NCI-H460 (cell line): ENCODE measurements at places on chromosomes 2 and 18.

DNA sequence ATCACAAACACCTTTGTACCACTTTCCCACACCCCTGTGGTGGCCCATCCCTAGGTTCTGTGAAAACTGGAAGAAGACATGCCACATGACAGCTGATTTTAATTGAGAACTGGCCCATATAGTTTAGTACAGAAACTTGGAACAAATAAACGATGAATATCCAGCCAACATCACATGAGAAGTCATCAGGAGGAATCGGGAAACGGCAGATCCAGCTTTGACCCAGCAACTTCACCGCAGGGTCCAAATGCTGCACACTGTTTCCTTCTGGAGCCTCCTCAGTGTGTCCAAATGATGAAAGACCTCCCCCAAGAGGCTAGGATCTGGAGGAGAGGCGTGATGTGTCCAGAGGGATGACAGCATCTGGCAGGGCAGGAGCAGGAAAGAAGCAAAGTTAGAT is 75.5 kb downstream of the COPS8 start:
- DNase-seq: no peak

- DNase-seq: no peak
These were observed 1.4 kb downstream of the CLUL1 start for GRCh38 chr18:598124-598589.

GRCh38 chr2:9782197-9782719 is 61.0 kb upstream of the TAF1B start:
- DNase-seq: no peak

GRCh38 chr2:39780825-39781600 is 2.0 kb upstream of the THUMPD2 start:
- DNase-seq: no peak

DNA sequence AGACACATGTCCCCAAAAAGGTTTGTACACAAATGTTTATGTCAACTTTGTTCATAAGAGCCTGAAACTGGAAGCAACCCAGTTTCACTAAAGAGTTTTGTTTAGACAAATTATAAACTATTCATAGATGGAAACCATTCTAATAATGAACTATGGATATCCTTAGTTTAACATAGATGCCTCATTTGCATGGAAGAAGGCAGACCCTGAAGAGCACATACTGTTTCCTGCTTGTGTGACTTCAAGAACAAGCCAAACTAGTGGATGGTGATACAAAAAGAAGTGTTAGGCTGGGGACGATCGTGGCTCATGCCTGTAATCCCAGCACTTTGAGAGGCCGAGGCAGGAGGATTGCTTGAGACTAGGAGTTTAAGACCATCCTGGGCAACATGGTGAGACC is 48.1 kb downstream of the ACOXL start:
- DNase-seq: no peak

GRCh38 chr18:33113416-33113815 is 327.1 kb downstream of the CCDC178 start:
- DNase-seq: no peak

DNA sequence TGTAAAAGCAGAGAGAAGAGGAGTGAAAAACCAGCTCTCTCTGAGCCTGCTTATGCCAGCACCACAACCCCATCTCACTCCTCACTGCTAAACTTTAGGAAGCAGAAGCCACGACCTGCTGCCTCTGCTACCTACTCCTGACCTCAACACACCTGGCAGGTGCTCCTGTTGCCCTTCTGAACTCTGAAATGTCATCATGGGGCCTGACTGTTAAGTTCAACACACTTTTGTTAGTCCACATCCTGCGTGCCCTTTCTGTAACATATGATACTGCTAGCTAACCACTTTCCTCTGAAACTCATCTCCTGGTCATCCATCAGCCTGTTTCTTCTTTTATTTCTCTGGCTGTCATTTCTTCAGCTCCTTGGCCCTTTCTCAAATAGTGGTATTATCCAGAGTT is 118.1 kb downstream of the EPB41L3 start:
- no peak for DNase-seq

- no peak for DNase-seq
These were observed 54.5 kb upstream of the UPP2 start for GRCh38 chr2:158047156-158047611.

DNA sequence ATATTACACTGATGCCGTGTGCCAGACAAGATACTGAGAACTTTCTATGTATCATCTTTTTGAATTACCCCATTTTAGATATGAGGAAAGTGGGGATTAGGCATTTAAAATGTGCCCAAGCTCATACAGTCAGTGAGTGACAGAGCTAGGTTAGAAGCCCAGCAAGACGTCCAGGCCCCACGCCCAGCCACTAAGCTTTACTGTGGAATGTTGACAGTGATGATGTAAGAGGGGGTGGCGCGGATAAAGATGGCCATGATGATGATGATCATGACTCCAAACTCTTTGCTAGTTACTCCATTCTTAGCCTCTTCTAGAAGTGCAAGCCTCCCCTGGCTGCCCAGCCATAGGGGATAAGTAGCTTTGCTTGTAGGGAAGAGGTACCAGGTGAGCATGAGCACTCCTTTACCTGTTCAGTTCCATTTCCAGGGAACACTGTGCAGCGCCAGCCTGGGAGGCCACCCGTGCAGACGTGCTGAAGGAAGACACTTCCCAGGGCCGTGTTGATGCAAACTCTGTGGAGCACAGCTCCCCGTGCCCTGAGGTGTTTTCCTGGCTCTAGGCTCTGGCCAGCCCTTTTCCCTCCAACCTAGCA is 65.5 kb downstream of the BCL2L11 start:
- no peak for DNase-seq

GRCh38 chr2:63571291-63571690 is 17.0 kb downstream of the WDPCP start:
- DNase-seq: no peak

GRCh38 chr2:231549446-231550239 is 19.4 kb upstream of the NMUR1 start:
- DNase-seq: no peak

DNA sequence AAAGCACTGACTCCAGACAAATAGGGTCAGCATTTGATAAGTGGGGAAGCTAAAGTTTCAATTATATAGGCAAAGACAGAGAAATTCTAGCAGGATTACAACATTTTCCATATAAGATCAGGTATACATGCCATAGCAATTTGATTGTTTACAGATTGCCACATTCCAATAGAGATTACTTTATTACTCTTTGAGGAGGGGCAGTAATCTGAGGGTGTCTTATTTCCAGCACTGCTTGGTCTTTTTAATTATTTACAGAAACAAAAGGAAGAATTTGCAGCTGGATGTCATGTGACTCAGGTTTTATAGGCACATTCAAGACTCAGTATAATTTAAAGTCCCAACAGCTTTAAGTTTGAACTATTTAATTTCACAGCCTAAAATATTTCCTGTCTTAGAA is 42.5 kb upstream of the GPR39 start:
- no peak for DNase-seq

DNA sequence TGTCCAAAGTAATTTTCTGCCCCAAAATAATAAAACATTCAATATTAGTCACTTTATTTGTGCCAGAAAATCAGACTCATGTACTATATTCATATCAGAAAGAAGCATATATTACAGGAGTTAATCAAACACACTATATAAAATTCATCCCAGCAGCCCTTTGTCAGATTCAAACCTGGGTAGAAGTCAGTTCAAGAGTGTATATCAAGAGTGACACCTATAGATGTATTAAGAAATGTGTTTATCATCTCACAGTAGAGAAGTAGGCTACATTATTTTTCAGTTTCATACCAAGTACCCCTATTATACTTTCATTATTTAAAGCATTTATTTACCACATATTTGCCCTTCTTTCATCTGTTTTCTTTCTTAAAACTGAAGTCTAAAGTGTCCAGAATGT is 193.2 kb upstream of the DDX18 start:
- DNase-seq: no peak

GRCh38 chr18:37481491-37481890 is 84.1 kb downstream of the CELF4 start:
- no peak for DNase-seq

DNA sequence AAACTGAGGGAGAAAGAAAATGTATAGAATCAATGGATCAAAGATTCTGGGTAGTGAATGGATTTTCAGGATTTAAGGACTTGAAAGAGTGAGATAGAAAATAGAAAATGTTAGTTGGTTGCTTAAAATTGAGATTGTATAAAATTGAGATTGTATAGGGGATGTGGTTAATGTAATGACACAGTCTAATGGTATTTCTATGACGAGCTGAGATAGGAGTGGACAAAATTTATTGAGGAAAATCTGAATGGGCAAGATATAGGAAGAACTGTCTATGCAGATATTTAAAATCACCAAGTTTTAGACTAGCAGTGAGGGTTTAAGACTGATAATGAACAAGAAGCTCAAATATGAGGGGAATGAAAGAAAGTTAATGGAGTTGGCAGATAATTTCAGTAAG is 406.6 kb downstream of the NYAP2 start:
- DNase-seq: no peak

GRCh38 chr2:124281541-124281940 is 256.5 kb downstream of the CNTNAP5 start:
- no peak for DNase-seq

GRCh38 chr18:58983260-58984155 is 118.8 kb downstream of the ZNF532 start:
- DNase-seq: no peak

- DNase-seq: no peak
These were observed 19.7 kb downstream of the CABLES1 start for GRCh38 chr18:23154823-23155500.

DNA sequence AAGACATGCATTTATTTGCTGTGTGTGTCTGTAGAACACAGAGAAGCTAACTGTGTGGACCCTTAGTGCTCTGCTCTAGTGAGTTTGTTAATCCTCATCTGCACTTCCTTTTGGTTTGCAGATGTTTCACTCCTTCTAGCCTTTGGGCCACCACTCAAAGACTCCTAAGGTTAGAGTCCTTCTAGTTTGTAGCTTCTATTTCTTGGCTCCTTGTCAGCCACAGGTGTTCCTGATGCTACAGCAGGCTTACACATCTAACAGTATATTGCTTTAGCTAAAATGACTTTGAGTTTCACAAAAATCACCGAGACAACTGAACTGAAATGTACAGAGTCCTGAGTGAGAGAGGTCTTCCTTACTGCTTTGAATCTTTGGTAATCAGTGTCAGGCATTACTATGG is 551.4 kb downstream of the NRXN1 start:
- DNase-seq: no peak

GRCh38 chr18:26421503-26421902 is 126.8 kb downstream of the KCTD1 start:
- no peak for DNase-seq

DNA sequence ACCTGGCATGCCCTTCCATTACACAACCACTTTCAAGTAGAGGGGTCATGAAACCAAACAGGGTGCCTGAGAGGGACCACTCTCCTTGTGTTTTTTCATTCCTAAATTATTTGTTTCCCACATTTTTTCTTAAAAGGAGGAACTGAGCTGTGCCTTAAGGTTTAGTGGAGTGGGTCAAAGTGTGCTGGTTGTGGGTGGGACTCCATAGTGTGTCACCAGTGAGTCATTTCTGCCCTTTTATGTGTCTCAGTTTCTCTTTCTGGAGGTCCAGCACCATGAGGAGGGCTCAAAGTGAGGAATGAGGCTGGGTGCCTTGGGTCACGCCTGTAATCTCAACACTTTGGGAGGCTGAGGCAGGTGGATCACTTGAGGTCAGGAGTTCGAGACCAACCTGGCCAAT is 37.8 kb downstream of the COMMD1 start:
- DNase-seq: no peak

DNA sequence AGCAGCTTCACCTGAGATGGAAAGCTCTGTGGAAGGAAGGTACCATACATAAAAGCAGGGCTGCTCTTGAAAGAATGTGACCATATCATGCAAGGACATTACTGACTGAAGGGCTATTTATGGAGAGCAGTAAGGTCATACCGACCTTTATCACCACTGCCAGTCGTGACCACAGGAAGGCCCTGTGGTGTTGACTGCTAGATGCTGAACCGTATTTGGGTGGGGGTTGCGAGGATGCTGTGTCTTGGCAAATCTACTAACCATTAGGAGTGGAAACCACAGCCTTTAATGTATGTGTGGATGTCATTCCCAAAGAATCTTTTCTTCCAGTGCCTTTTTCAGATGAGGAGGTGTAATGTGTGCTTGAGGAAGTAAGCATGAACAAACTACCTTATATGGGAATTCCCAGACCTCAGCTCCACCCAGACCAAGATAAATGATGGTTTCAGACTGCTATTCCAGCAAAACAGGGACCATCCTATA is 60.8 kb downstream of the LIMS1 start:
- no peak for DNase-seq

GRCh38 chr2:49261781-49262180 is 107.5 kb upstream of the FSHR start:
- no peak for DNase-seq

DNA sequence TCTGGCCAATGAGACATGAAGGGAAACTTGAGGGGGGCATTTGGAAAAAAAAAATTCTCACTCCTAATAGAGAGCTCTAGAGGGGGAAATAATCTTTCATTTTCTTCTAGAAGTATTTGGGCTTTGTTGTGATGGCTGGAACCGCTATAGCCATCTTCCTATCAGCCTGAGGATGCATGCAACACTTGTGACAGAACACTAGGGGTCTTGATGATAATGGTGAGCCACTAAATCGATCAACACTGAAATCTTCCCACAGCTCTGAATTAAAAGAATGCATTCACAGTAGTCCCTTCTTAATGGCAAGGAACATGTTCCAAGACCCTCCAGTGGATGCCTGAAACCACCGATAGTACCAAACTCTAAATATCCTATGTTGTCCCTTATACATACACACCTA is 325.3 kb downstream of the LNPK start:
- no peak for DNase-seq

- peak; percentile 26 for DNase-seq
These were observed 25.4 kb upstream of the CHN1 start for GRCh38 chr2:175030380-175031271.

DNA sequence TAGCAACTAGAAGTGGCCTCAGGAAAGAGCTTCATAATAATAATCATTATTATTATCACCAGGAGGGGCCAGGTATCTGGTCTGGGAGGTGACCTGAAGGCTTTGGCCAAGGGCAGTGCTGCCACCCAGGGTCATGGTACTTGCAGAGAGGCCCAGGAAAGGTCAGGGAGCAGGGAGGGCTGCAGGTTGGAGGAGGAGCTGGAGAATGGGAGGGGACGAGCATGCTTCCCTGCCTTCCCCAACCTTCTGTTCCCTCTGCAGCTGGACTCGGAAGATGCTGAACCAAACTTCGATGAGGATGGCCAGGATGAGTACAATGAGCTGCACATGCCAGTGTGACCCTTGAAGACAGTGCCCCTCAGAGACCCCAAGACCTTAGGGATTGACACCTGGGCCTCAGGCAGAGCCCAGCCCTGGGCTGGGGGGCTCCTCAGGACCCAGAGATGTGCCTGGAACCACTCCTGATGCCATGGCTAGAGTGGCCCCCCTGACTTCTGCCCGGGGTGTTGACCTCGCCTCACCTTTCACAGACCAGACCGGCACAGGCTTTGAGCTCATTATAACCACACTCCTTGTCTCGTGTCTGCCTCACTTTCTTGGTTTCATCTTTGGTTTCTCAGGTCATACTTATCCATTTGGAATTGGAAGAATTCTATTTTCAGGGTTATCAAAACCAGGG is 14.1 kb downstream of the SLC4A3 start:
- no peak for DNase-seq

- DNase-seq: no peak
These were observed 23.8 kb downstream of the WDR75 start for GRCh38 chr2:189465076-189465475.
